ENCODE measurements at places on chromosomes 6 and 20.

- no peak for DNase-seq
Observed at GRCh38 chr6:133595111-133595761, 293.7 kb upstream of the TCF21 start.

- no peak for DNase-seq
Observed at GRCh38 chr6:154143753-154144152, 104.7 kb downstream of the OPRM1 start.

- no peak for DNase-seq
Observed at GRCh38 chr6:154242617-154243357, 113.8 kb downstream of the IPCEF1 start.

DNA sequence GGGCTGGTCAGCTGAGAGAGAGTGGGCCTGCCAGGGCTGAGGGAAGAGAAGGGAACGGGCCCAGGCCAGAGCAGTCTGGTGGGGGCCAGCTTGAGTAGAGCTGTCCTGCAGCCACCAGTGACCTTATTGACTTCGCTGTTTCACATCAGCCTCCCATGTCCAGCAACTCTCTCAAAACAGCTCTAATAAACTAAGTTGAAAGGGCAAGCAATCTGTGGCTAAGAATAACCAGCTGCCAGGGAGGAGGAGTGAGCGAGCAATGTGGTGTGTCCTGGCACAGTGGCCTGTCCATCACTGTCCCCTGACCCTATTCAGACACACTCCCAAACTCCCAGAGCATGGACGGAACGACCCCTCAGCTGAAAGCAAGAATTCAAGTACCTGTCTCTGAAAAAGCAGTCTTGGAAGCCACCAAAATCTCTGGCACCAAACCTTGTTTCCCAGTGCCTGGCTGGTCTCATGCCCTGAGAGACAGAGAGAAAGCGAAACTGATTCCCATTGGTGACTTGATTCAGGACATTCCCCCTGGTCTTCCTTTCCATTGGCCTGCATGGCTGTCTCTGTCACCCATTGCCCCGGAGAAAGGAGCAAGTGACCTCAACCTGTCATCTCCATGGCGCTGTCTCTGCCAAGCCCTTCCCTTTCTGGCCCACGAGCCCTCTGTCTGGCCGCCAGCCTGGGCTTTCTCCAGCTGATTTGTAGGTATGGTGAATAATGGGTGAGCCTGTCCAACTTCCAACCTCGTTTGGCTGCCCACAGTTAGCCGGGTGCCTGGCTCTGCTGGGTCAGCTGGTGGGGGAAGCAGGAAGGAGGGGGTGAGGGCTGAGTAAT lies at the start of gene DDO:
Gene DDO, minus strand, starts transcription at position 490 of the 831 bp plus-strand sequence. CDS start 2,113 bp downstream, outside the sequence.
- peak; percentile 42 for DNase-seq

DNA sequence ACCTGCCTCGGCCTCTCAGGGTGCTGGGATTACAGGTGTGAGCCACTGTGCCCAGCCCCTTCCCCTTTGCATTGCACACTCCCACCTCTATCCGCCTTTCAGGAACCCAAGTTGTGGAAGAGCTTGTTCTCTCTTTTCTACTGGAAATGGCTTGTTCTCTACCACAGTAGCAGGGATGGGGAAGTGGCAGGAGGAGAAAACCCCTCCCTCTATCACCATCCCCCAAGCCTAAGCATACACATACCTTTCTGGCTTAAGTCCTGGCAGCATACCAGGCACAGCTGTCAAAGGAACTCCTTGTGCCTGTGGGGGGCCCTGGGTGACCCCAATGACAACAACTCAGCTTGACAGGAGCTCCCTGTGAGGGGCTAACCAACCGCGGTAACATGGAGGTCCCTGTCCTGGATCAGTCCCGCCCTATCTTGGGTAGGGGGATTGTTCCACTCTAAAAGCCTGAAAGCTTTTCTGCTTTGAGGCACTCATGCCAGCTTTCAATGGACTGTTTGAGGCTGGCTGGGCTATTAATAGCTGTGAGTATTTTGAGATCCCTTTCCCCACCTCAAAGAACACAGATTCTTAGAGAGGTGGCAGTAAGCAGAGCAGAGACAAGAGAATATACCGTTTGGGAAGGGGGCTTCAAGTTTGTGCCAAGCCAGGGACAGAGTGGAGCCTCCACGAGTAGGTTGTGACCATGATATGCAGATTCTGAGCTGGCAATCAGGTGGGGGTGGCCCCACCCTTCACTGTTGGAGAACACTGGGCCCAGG lies 2.3 kb downstream of the KLHDC3 start:
- DNase-seq = no peak

- no peak for DNase-seq
Observed at GRCh38 chr6:130831607-130832006, 4.4 kb downstream of the SMLR1 start.

- no peak for DNase-seq
Observed at GRCh38 chr6:169341706-169342105, 88.1 kb upstream of the THBS2 start.

DNA sequence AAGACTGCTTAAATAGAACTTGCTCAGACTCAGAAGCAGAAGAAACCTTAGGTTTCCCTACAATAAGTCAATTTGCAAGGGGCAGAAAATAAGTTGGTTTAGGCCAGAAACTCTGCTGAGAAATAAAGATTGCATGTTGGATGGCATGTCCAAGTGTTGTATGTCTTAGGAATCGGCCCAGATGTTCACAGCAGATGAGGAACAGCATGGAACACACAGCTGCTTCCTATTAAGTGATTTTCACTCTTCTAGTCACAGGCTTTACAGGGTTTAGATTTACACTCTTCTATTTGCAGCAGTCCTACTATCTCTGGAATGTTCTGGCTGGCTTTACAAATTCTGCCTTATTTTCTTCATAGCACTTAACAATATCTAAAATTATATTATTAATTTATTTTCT lies 3.2 kb downstream of the ZKSCAN4 start:
- no peak for DNase-seq

DNA sequence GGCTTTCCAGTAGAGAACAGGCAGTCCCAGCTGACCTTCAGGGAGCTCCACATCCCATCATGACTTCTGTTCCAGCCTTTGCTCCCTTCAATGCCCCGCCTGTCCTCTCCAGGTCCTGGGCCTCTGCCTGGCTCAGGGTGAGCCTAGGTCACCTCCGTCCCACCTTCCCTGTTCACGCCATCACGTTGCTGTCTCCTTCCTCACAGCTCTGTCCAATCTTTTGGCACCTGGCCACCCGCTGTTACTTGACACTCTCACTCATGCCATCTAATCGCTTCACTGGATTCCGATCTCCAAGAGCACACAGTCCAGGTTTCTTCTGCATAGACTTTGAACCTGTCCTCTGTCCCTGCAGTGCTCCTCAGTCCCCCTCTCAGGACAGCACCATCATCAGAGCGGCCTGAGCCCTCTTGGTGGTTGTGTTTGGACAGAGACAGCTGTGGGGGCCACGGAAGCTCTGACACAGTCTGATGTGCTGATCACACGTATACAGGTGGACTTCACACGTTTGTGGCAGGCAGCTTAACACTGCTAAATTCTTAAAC lies 34.7 kb upstream of the TIAM2 start:
- no peak for DNase-seq

GRCh38 chr6:41042226-41043055 lies at the start of gene TSPO2:
Gene TSPO2 (plus strand): TSS chr6:41042467. CDS start chr6:41042986, 519 bp downstream.
- DNase-seq = no peak

- DNase-seq = no peak
Observed at GRCh38 chr20:38805502-38805957, at the start of gene PPP1R16B. Gene PPP1R16B (plus strand): TSS chr20:38805697. CDS start chr20:38835926, 30,229 bp downstream.

- no peak for DNase-seq
Observed at GRCh38 chr6:43984442-43985321, 142.6 kb downstream of the MRPL14 start.

DNA sequence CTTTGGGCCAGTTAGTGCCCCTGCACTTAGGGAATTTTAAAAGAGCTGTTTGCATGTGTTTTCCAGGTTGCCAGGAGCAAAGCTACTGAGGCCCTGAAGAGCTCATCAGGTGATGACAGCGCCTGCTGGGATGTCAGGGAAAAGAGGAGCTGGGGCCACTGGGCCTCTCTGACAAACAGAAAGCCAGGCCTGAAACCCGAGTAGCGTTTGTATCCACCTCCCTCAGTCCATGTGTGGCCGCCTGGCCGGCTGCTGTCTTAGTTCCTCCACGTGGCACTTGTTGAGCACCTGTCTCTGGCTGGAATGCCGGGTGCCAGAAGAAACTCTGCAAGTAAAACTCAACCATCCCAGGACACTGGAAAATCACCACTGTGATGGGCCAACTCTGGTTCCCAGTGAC lies 601.2 kb downstream of the CDH26 start:
- no peak for DNase-seq

GRCh38 chr6:7615611-7616383 lies 25.8 kb downstream of the SNRNP48 start:
- no peak for DNase-seq

- DNase-seq = no peak
Observed at GRCh38 chr20:3889489-3890397, 556 bp downstream of the PANK2 start.

GRCh38 chr6:93621442-93621841 lies 202.1 kb upstream of the EPHA7 start:
- DNase-seq = no peak

DNA sequence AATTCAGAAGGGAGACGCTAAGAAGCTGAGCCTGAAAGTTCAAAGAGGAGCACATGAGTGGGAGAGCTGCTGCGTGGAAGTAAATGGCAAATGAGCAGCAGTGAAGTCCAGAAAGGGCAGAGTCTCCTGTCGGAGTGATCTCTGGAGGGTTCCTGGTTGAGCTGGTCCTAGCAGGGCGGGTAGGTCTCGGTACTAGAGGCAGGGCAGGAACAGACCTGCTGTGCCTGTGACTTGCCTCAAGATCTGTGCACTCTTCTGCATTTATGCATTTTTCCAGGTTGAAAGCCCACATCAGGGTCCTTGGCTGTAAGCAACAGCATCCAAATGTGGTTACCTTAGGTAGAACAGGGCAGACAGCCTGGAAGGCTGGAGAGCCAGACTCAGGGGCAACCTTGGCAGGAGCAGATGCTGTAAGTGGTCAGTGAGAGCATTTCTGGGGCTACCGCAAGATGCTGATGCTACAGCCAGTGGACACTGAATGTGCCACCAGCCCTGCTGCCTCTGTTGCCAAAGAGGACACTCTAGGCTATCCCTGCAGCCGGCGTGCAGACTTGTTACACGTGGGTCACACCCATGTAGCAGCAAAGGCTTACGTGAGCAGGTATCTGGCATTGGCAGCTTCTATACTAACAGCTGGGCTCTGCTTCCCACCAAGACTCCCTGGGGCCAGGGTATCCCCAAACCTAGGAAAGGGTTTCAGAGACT lies 8.4 kb downstream of the DUSP22 start:
- DNase-seq = no peak

DNA sequence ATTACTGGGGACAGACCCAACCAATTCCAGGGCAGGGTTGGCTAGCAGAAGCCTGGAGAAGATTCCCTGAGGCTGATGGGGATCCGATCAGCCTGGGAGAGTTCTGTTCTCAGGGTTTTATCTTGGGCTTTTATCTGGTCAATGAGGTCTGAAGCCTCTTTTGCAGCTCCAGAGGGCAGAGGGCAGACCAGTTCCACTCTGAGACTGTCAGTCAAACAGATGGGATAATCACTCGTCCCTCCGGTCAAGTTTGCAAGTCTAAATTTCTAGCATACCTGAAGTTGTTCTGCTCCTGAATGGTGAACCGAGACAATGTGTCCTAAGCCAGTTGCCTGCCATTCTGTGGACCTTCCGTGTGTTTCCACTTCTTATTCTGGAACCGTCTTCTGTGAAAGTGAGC lies 3.0 kb upstream of the MAS1 start:
- no peak for DNase-seq

- no peak for DNase-seq
Observed at GRCh38 chr6:77159730-77160129, 303.6 kb downstream of the HTR1B start.

- no peak for DNase-seq
Observed at GRCh38 chr6:98041921-98042320, 758.9 kb upstream of the MMS22L start.

DNA sequence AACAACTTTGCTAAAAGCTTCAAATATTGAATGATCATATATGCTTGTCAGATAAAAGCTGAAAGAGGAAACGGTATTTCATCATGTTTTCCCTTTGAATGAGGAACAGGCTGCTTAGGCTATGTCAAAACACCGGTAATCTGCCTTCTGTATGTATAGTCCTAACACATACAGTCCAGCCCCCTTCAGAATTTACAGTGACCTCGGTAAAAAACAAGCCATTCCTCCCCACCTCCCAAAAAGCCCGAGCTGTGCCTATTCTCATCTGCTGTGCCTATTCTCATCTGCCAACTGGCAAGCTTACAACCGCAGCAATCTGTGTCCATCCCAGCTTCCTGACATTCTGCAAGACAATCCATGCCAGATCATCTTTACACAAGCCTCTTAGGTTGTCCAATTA lies 26.8 kb upstream of the UBE2J1 start:
- DNase-seq = peak; percentile 89

GRCh38 chr20:33465481-33466302 lies 22.1 kb upstream of the SNTA1 start:
- DNase-seq = no peak

DNA sequence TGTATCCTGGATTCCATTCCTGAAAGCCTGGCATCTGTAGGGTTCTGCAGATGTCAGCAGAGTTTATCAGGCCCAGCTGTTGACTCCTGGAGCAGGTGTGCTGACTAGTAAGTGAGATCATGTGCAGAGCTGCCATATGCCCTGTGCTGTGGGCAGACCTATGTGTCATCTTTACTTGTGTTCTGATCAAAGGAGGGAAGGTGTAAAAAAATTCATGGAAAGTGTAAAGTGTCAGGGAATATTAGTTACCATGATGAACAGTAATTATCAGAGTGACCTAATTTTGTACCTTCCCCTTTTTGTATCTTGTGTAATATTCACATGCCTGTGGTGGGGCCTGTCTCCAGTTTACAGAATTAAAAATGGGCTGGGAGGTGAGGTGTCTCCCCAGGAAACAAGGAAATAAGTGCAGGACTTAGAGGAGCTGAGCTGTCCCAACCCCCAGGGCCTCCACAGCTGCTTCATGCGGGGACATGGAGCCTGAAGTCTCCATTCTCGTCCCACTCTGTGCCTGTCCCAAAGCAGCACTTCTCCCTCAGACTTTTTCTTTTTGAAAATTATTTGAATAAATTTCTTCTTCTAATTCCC lies 148.2 kb upstream of the GGTLC1 start:
- no peak for DNase-seq

DNA sequence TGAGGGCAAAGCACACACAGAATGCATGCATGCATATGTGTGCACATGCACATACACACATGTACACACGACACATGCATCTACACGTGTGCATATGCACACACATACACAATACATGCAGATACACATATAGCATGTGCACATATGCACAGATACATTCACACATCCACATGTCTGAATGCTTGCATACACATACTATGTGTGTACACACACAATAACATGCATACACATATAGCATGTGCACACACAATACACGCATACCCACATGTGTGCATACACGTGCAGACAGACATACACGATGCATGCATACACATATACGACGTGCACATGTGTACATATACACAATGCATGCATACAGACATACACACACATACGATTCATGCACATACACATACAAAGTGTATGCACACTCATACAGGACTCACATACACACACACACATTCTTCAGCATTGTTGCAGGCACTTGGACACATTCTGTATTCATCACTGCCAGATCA lies 24.2 kb upstream of the IRF4 start:
- no peak for DNase-seq

- no peak for DNase-seq
Observed at GRCh38 chr20:21702553-21703470, 2.7 kb upstream of the PAX1 start.

All from GF-D8 (cell line).